ENCODE measurements at places on chromosomes 1 and 21.

GRCh38 chr1:93701629-93702028 is 20.0 kb upstream of the BCAR3 start:
- DNase-seq = no peak

- DNase-seq = no peak
Measured at GRCh38 chr1:85681087-85681486, 27.1 kb downstream of the ZNHIT6 start.

DNA sequence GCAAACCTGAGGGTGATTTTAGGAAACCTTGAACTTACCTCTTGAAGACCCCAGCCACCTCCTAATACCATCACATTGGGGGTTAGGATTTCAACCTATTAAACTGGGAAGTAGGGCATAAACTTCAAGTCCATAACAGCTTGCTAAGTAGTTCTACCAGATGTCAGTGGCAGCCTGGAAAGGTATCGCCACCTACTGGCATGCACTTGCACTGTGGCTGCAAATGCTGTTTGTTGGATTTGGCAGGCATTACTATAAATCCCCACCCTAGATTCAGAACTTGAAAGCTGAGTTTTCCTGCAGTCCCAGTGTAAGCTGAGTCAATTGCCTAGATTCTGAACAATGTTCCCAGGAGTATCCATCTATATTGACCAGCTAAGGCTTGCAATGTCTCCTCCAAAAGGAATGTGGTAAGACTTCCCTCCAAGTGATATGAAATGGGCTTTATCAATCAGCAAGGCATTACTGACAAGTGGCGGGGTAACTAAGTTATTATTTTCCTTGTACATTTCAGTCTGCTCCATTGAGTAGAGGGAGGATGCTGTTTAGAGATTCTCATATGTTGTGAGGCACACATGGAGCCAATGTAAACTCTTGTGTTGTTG is 474.5 kb downstream of the PTPRC start:
- peak; percentile 66 for DNase-seq

DNA sequence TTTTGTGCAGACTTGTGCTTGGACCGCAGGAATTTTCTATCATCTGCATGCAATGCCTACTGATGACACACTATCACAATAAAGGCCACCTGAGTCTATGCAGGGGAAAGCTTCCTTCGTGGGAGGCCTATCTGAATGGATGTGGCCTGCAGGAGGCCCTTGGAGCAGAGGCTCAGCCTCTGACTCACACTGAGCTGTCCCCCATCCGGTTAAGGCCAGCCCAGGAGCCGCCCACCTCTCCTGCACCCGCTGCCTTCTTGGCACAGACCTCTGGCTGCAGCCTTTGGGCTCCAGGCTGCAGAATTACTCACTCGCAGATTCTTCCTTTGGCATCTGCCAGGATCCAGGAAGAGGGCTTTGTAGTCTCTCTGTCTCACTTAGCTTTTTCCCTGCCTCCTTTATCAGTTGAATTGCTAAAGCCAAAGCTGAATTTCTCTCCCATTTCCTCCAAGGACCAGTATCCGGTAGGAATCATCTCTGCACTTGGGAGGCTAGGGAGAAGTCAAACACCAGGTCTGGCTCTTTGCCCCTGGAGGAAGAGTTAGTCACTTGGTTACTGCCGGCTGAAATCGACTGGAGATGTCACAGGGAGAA is 65.1 kb upstream of the JUN start:
- DNase-seq = no peak

DNA sequence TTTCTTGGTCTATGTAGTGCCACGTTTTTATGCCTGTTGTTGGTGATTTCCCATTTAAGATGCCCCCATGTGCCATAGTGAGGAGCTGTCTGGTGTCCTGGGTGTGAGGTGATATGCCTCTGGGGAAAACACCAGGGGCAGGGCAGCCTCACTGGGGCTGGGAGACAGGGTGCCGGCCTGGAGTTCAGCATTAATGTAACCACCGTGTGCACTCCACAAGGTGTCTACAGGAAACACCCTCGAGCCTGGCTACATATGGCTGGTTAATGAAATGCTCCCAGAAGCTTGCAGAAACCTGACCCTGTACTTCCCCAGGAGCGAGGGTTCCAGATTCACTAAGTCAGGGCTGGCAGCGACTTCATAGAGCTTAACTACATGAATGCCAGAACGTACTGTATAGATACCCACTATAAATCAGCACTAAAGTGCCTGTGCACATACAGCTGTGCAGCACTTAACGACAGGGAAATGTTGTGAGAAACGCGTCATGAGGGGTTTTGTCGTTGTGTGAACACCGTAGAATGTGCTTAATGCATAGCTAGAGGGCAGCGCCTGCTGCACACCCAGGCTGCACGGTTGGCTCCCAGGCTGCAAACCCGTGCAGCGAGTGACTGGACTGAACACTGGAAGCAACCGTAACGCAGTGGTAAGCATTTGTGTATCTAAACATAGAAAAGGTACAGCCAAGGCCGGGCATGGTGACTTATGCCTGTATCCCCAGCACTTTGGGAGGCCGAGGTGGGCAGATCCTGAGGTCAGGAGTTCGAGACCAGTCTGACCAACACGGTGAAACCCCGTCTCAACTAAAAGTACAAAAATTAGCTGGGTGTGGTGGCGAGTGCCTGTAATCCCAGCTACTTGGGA is 10.4 kb downstream of the TFF2 start:
- DNase-seq = no peak

- no peak for DNase-seq
Measured at GRCh38 chr1:233704898-233705723, 91.2 kb downstream of the KCNK1 start.

DNA sequence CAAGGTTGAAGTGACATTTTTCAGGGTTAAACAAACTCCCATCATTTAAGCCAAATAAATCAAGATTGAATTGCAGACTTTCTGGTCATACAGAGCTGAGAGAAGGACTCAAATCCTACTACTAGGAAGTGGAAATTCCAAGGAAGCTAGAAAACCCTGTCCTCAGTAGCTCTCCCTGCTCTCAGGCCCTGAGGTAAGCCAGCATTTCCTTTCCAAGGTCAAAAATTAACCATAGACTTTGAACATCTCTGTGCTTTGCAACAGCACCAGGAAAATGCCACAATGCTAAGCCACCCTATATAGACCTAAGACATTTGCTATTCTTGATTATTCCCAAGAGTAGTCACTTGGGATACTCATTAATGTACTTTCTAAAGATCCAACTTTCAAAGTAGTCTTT is 45.1 kb downstream of the LUZP1 start:
- no peak for DNase-seq

GRCh38 chr1:22331618-22332423 is 119.8 kb upstream of the ZBTB40 start:
- DNase-seq = no peak

GRCh38 chr1:93433407-93433961 is 14.4 kb upstream of the FNBP1L start:
- DNase-seq = no peak

DNA sequence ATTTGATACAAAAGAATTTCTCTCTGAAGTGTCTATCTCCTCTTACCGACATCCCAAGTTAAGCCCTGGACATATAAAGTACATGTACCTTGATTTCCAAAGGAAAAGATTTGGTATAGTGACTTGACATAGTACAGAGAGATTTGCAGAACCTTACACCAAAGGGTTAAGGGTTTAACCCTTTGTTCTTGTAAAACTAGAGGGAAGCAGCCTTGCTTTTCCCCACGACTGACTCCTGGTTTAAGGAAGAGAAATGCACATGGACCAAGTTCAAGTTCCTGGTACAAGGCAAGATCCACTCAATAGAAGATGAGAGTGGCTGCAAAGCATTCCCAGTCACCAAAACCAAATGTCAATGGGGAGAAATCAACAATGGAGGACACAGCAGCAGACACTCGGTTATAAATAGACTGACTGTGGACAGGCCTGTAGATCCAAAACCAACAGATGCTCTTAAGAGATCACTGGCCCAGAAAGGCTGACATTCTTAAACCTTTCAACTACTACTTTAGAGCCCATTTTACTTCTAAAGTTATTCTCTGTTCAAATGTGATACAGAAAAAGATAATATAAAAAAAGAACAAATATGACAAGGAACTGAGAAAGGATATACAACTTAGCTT is 69.4 kb downstream of the PUM1 start:
- no peak for DNase-seq

- no peak for DNase-seq
Measured at GRCh38 chr1:41588334-41588875, 103.9 kb upstream of the EDN2 start.

GRCh38 chr1:234978397-234979295 is 150.0 kb downstream of the TOMM20 start:
- DNase-seq = peak; percentile 79

GRCh38 chr1:203777596-203777995 is 12.6 kb downstream of the LAX1 start:
- no peak for DNase-seq

- DNase-seq = no peak
Measured at GRCh38 chr1:184827600-184828368, 73.1 kb upstream of the EDEM3 start.

DNA sequence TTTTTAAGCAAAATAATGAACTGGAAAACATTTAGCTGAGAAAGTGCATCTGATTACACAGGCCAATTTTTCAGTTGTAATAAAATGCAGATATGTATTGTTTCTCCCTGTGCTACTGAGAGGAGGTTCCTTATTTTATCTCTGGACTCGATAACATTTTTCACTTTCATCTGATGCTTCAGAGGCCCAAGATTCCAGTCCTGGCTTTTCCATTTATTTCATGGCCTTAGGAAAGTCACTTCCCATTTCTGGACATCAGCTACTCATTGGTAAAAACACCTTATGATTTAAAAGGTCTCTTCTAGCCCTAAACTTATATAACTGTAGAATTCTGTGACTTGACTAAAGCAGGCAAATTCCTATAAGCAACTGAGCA is 203.5 kb downstream of the HHAT start:
- DNase-seq = no peak

DNA sequence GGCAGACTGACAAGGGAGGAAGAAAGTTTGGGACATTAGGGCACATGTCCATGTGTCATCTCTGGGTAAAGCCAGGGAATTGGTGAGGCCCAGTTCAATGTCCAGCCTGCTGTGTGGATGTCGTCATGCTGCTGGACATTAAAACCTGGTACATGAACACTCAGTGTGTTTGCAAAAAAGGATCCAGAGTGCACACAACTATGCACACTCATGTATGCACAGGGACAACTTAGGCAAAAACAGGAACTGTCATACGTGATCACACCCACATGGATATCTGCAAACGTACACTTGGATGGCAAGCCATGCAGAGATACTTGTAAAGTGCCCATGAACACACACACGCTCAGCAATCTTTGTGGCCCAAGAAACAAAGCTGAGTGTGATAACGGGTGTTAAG is 47.9 kb upstream of the NEK2 start:
- DNase-seq = no peak

GRCh38 chr1:19704247-19705113 is 39.8 kb downstream of the HTR6 start:
- peak; percentile 66 for DNase-seq

DNA sequence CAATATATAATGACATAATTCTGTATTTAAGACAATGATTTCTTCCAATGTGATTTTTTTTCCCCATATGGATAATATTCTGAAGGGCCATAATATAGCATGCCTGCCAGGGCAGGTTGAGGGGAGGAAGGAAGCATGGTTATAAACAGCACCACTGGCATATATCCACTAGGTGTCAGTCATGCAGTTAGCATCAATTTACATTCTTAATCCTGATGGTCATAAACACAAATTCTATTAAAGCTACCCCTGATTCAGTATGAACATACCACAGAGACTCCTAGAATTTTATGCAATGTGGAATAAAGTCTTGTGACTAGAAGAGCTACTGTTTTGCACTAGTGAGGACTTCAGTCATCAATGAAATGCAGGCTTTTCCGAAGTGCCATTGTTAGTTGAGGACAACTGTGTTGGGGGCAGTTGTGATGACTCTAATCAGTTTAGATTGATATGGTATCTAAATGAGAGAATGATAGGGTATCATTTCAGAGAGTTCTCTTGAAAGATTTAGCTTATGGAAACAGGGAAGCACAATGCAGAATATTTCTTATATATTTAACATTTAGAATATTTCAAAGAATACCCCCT is 342.7 kb upstream of the NR5A2 start:
- DNase-seq = peak; percentile 31

GRCh38 chr1:94395748-94396309 is 22.4 kb upstream of the ABCD3 start:
- no peak for DNase-seq

DNA sequence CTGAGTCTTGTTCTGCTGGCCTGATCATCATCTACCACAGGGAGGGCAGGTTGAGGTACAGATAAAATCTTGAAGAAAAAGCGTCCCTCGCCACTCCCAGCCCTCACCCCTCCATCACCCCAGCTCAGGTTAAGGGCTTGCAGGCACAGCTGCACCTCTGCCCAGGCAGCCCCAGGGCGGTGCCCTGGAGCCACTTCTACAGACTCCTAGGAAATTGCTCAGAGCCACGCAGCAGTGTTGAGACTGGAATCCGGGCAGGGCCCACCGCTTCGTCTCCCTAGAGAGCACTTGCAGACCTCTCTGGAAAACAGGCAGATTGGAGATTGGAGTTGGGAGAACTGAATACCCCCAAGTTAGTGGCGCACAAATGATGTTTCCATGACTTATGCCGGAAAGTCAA is 35.3 kb downstream of the VN1R5 start:
- DNase-seq = no peak

- no peak for DNase-seq
Measured at GRCh38 chr1:26574719-26575251, 45.2 kb downstream of the RPS6KA1 start.

GRCh38 chr1:232789651-232790050 is 15.6 kb upstream of the MAP10 start:
- DNase-seq = no peak

GRCh38 chr1:196477262-196477661 is 131.0 kb downstream of the KCNT2 start:
- DNase-seq = no peak

DNA sequence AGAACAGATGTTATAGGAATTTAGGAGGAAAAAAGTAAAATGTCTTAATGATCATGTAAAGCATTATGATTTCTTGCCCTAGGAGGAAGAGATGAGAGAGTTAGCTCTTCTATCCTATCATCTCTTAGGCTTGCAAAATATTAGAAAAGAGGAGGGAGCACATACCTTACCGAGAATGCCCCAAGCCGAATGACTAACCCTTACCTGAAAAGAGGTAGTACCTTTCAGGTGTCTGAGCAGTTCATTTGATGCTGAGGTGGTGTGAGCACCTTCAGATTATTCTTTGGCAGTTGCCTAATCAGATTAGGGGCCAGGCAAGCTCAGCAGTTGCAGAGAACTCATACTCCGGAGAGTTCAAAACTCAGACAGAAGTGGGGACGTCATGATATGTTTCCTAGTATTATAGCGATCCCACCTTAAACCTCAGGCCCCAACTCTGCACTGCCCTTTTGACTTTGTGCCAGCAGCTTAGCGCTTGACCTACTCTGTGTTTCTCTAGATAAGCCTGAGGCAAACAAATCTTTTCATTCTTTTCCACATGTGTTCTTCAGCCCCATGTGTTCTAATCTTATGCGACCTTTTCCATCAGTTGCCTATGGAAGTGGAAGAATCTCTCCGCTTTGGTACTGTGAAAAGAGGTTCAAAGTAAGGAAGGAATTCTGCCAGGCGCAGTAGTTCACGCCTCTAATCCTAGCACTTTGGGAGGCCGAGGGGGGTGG is 52.5 kb downstream of the ATP2B4 start:
- DNase-seq = no peak
